Left hindlimb (tissue), 1 donor: ENCODE measurements at places on chromosomes 13 and 19.

- no peak for DNase-seq
Measured at GRCh38 chr13:40158218-40158617, 502.8 kb downstream of the COG6 start.

DNA sequence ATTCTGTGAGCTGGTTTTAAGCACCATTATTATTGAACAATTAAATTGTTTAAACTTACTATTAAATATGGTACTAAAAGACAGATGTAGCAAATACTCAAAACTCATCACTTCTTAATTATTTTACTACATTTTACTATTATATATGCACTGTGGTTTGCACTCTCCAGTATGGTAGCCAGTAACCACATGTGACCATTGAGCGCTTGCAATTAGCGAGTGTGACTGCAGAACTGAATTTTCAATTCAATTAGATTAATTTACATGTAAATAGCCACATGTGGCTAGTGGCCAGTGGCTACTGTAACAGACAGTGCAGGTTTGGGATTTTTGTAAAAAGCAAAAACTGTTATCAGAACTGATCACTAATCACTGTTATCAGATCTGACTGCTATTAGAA, 208.2 kb upstream of the SOX21 start:
- DNase-seq, result no peak

DNA sequence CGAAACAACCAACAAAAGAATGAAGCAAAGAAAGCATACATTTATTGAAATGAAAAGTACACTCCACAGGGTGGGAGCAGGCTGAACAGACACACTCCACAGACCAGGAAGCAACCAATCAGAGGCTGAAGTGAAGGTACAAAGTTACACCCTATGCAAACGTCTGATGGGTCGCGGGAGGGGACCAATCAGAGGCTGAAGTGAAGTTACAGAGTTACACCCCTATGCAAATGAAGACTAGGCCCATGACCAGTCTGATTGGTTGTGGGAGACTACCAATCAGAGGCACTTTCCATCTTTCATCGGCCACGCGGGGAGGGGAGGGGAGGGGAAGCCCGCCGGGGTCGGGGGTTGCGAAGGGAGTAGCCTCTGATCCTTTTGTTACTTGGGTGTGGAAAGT, 12.4 kb upstream of the FBL start:
- DNase-seq, result no peak

- DNase-seq, result no peak
Measured at GRCh38 chr13:93724187-93724586, 497.6 kb downstream of the GPC6 start.

- no peak for DNase-seq
Measured at GRCh38 chr13:73061473-73061872, 2.7 kb downstream of the KLF5 start.

- DNase-seq, result no peak
Measured at GRCh38 chr13:110885516-110885915, 29.4 kb downstream of the ANKRD10 start.

DNA sequence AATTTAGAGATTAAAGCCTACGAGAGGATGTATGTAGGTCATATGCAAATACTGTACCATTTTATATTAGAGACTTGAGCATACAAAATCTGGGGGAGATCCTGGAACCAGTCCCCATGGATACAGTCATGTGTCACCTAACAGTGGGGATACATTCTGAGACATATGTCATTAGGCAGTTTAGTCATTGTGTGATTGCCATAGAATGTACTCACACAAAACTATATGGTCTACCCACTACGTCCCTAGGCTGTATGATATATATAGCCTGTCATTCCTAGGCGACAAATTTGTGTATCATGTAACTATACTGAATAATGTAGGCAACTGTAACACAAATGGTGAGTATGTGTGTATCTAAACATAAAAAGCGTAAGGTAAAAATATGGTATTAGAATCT, 62.8 kb downstream of the WDFY2 start:
- DNase-seq, result no peak

GRCh38 chr13:73168953-73169401, 110.2 kb downstream of the KLF5 start:
- no peak for DNase-seq

- DNase-seq, result no peak
Measured at GRCh38 chr19:56111601-56112312, 9.3 kb downstream of the ZNF787 start.

DNA sequence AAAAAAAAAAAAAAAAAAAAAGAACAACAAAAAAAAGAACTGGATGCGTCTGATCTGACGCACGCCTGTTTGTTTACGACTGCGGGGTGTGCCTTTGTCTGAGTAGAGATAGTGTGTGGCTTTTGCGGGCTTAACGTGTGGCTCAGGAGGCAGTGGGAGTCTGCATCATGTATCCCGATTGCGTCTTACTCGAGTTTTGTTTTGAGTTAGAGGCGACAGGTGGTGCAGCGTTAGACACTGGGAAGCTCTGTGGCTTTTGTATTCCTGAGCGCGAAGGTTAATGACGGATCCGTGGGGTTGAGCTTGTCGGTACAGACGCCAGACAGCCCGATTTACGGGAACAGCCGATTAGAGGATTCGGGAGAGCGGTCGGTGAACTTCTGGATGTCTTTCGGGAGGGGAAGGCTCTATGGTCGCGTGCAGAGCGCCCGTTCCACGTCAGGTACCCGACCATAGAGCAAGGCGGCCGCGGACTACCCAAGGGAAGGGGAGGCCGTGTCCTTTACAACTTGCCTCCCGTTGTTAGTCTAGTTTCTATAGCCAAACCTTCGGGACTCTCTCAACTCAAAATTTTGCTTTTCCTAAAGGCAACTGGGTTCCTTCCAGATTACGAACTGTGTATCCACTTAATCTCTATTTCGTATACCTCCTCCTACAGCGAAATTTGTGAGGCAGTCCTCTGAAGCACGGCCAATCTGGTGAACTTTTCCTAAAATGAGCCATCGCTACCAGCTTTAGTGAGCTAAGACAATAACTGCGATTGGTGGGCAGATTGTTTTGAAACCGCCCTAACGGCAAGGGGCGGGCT, 926 bp upstream of the HNRNPUL1 start:
- peak; percentile 73 for DNase-seq

- DNase-seq, result no peak
Measured at GRCh38 chr19:37699057-37699456, 20.5 kb downstream of the ZNF607 start.

DNA sequence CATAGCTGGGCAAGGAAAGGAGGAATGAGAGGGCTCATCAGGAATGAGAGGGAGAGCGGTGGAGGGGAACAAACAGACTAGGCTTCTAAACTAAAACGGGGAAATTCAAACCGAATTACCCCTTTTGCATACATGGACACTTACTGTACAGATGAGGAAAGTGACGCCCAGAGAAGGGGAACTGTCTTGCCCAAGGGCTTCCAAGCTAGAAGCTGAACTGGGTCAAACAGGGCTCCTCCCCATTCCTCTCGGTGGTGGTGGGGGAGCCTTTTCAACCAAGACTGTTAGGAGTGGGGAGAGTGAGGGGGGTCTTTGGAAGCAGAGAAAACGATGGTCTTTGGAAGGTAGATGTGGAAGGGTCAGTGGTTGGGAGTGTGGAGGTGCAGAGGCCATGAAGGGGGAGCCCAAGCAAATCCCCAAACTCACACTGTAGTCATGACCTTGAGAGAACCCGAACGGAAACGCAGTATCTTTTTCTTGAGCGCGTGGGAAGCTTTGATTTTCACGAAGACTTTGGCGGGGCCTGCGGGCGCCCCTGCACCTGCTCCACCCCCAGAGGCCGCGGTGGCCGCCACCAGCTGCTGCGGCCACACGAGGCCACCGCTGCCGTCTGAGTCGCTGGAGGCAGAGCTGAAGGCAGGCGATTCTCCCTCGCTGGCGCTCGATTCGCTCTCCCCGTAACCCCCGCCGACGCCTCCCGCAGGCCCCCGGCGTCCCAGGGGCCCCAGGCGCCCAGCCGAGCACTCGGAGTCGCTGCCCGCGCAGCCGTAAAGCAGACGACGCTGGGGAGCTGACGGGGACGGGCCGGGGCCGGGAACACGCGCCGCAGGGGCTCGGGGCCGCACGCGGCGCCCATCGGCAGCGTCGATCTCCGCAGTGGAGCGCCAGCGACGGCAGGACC, 12.3 kb upstream of the GNG8 start:
- DNase-seq, result no peak

GRCh38 chr19:50327461-50328223, 1.5 kb downstream of the KCNC3 start:
- DNase-seq, result no peak

DNA sequence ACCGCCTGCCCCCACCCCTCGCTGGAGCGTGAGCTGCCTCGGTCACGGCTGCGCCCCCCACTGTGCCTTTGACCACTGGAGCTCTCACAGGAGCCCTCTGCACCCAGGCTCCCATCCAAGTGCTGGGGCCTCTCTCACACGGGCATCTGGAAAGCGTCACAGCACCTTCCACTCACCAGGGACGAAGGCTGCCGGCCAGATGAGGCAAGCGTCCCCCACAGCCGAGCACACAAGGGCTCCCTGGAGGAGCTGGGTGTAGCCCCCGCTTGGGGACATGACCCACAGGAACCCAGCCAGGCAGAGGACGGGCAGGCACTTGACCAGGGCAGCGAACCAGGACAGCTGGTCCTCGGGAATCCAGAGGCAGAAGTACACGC, 560 bp downstream of the TMEM86B start:
- no peak for DNase-seq

- no peak for DNase-seq
Measured at GRCh38 chr13:46339035-46339666, 47.9 kb downstream of the RUBCNL start.

GRCh38 chr13:107006661-107007060, 438.7 kb upstream of the ARGLU1 start:
- DNase-seq, result no peak

DNA sequence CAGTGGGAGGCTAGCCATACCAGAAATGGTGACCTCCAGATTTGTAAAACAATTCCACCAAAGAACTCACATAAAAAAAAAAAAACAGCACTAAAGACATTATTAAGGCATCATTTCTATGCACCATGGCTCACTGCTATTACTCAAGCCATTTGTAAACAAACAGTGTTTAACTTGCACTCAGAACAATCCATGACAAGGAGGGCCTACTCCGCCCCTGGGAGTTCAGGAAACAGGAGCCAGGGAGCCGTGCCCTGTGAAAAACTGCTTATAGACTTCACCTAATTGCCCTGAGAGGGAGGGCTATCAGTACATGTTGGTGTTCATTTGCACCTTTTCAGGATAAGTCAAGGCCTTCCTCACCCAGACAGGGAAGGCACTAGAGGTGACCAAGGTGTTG, 103.2 kb downstream of the ZNF429 start:
- no peak for DNase-seq

DNA sequence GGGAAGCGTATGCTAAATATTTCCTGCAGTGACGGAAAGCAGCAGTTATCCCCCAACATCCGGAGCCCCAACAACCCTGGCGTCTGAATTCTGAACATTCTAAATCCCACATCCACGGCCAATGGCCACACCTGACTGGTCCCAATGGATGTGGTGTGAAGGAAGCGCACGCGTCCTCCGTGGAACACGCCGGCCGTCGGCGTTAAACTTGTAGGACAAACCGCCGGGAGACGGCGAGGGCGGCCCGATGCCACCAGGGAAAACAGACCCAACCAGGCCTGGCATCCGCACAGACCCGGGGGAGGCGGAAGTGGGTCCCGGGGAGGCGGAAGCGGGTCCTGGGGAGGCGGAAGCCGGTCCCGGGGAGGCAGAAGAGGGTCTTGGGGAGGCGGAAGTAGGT, 3.2 kb downstream of the SHC2 start:
- DNase-seq, result no peak

- no peak for DNase-seq
Measured at GRCh38 chr19:10113592-10113963, 2.1 kb downstream of the P2RY11 start.

- DNase-seq, result no peak
Measured at GRCh38 chr19:33117501-33117900, 14.4 kb upstream of the WDR88 start.

- DNase-seq, result no peak
Measured at GRCh38 chr19:31385744-31386143, 36.5 kb upstream of the TSHZ3 start.

DNA sequence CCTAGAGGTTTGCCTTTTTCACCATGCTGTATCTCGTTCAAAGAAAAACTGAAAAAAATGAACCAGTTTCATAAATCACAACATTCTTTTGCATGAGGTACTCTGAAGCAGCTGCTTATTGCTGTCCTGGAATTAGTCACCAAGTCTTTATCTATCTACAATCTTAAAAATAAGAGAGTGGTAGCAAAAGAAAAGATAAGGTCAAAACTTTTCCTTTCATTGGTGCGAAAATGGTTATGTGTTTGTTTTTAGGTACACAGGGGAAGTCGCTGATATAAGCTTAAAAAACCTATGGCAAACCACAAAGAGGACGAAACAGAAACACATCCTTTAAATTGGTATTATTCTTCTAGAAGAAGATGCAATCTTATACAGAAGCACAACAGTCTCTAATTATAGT, 20.7 kb downstream of the OBI1 start:
- DNase-seq, result no peak

DNA sequence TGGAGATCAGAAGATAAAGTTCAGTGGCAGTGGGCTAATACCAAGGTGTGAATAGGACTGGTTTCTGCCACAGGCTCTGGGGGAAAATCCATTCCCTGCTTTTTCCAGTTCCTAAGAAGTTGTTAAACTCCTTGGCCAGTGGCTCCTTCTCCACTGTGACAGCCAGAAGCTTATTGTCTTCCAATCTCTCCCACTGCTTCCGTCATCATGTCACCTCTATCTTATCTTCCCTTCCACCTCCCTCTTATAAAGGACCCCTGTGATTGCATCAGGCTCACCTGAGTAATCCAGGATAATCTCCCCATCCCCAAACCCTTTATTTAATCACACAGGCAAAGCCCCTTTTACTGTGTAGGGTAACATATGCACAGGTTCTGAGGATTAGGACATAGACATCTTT, 431.2 kb upstream of the SLC10A2 start:
- DNase-seq, result no peak

DNA sequence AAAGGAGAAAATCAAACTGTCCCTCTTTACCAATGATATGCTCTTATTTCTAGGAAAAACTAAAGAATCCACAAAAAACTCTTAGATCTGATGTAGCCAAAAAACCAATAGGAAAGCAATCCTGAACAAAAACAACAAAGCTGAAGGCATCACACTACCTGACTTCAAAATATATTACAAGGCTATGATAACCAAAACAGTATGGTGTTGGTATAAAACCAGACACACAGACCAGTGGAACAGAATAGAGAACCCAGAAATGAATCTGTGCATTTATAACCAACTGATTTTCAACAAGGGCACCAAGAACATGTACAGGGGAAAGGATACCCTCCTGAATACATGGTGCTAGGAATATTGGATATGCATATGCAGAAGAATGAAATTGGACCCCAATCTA, 9.7 kb upstream of the ZNF546 start:
- no peak for DNase-seq

GRCh38 chr19:2234996-2235380, 1.1 kb downstream of the PLEKHJ1 start:
- no peak for DNase-seq

- DNase-seq, result no peak
Measured at GRCh38 chr19:41421973-41422372, 5.2 kb downstream of the B3GNT8 start.
